ENCODE measurements at places on chromosomes 1 and 21.

GRCh38 chr1:227893949-227894721 is 53.6 kb downstream of the WNT9A start:
- DNase-seq = peak; percentile 51

DNA sequence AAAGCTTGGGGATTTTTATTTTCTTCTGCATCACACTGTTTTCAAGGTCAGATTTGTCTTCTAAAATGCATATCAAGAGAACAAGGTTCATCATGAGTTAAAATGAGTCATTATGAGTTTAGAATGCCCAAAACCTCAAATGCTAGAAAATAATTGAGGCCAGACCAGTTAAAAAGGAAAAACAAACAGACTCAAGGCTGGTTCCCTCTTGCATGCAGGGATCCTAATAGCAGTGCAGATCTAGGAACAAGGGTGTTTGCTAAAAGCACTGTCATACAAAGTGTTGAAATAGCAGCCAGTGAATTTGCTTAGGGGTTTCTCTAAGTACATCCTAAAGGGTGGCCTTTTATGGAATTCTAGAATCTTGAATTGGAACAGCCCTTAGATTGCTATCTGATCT is 15.3 kb downstream of the BEND5 start:
- DNase-seq = no peak

DNA sequence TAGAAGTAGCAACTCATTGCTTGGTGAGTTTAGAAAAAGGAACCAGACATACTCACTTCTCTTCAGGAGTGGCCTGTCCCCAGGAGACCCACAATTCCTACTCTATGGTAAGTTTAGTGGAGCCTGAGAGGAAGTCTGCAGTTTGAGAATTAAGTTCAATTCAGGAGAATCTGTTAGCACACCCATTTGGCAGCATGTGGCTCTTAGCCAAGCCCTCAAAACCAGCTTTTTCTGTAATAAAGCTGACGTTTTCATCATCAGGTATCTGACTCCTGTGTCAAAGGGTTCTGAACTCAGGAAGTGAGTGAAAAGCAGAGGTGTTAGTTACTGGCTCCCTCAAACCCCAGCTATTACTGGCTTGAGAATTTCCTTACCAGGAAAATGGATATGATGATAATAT is 20.4 kb upstream of the RGS16 start:
- no peak for DNase-seq

DNA sequence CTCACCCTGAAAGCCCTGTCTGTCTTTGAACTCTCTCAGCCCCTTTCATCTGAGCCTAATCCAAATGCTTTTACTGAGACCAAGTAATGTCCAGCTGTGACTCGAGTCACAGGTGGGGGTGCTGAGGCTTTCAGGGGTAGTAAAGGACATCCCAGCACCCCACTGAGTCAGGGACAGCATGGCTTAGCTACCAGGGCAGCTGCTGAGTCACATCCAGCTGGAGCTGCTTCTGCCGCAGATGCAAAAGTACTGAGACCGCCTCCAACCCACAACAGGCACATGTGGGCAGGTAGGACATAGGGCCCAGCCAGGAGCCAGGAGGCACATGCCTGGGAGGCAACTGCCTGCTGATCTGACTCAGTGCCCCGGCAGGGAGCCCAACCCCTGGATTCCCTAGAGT is 6.7 kb upstream of the VSIG8 start:
- DNase-seq = no peak

- no peak for DNase-seq
Measured at GRCh38 chr21:16570856-16571255, 841.1 kb downstream of the USP25 start.

All from suprapubic skin (tissue), 4 donors.